Stromal cell of bone marrow (primary cell): ENCODE measurements at places on chromosomes 3 and 15.

- DNase-seq, result no peak
These were observed 41.5 kb downstream of the SEMA3G start for GRCh38 chr3:52403271-52403841.

GRCh38 chr3:12462159-12462947 is 21.9 kb upstream of the TSEN2 start:
- no peak for DNase-seq

DNA sequence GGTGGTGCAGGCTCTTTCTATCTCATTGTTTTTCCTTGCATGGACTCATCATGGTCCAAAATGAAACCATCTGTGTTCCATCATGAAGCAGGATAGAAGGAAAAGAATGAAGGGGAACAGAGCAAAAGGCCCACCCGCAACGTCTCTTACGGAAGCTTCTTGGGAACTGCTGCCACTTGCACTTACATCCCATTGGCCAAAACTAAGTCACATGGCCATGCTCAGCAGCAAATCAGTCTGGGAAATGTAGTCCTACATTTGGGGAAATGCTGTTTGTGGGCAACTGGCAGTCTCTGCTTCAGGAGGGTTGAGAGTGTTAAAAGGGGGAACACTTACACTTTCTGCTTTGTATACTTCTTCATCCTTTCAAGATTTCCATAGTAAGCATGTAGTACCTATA is 191.6 kb downstream of the SV2B start:
- DNase-seq, result no peak

GRCh38 chr3:14237457-14237856 is 58.8 kb downstream of the LSM3 start:
- DNase-seq, result no peak

- peak; percentile 53 for DNase-seq
These were observed 2.2 kb upstream of the GRAMD2A start for GRCh38 chr15:72199721-72200212.

DNA sequence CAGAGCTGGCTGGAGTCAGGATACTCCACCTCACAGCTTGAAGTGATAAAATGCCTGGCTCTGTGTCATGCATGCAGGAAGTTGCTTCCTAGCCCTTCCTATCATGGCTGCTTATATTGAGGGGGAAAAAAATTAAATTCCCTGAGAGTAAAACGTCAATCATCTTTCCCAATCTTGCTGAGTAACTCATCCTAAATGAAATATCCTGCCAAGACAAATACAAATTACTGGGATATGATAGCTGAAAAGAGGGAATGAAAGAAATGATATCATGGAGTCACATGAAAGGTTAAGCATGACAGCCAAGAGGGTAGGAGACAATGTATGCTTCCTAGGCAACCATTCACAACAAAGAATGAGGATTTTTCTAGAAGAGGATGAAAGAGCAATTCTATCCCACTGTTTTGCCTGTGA is 110.6 kb downstream of the ABI3BP start:
- peak; percentile 81 for DNase-seq

DNA sequence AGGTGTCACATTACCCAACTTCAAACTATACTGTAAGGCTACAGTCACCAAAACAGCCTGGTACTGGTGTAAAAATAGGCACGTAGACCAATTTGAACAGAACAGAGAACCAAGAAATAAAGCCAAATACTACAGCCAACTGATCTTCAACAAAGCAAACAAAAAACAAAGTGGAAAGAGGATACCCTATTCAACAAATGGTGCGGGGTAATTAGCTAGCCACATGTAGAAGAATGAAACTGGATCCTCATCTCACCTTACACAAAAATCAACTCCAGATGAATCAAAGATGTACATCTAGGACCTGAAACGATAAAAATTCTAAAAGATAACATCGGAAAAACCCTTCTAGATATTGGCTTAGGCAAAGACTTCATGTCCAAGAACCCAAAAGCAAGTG is 13.1 kb downstream of the PEAK1 start:
- no peak for DNase-seq

DNA sequence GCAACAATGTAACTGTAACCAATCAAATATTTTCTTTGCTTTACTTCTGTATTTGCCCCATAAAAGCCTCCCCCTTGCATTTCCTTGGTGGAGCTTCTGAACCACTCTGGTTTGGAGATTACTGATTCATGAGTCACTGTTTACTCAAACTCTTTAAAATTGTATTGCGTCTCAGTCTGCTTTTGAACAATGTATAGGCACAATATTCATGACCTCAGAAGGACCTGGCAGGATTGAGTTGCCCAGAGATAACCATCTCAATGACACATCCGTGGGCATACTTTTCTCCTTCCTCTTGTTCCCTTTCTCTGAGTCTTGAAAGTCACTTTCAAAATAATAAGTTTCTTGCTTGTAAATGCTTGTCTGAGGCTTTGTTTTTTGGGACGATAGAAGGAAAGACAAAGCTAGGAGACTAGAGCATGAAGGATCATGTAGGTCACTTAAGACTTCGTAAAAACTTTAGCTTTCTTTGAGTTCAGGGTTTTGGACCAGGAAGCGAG is 57.1 kb upstream of the POU1F1 start:
- DNase-seq, result peak; percentile 66

DNA sequence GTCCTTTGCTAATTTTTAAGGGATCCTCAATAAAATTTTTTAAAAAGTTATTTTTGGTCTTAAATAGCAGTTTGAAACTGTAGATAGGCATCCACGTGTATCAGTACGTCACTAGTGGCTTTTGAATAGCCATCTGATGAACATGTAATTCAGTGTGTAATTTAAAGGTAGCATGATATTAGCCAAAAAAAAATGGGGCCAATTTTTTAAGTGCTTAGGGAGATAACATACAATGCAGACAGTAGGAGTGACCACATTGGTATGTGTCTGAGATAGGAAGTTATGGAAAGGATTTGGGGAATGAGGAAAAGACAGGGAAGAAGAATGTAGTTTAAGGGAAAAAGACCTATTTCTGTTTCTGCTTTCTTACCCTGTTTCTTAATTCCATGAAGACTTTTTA is 2.5 kb downstream of the AP4E1 start:
- DNase-seq, result no peak
